ENCODE measurements at places on chromosomes 7 and 10.
A peak's percentile ranks its signal among the peaks of the same experiment; 100 is the strongest.

GRCh38 chr10:101221963-101222531 is 7.2 kb downstream of the LBX1 start:
- DNase-seq: peak; percentile 1

DNA sequence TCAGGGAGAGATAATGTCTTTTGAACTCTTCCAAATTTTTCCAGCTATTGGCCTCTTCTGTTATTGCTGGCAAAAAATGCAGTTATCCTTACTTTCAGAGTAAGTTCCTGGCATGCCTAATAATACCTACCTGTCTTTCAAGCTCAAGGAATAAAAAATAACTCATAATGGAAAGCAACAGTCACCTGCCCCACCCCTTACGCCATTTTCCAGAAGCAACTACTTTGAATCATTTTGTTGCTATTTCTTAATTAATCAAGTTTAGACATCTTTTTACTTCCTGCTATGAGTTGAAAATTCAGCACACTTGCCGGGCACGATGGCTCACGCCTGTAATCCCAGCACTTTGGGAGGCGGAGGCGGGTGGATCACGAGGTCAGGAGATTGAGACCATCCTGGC is 23.0 kb upstream of the CDK13 start:
- no peak for DNase-seq

DNA sequence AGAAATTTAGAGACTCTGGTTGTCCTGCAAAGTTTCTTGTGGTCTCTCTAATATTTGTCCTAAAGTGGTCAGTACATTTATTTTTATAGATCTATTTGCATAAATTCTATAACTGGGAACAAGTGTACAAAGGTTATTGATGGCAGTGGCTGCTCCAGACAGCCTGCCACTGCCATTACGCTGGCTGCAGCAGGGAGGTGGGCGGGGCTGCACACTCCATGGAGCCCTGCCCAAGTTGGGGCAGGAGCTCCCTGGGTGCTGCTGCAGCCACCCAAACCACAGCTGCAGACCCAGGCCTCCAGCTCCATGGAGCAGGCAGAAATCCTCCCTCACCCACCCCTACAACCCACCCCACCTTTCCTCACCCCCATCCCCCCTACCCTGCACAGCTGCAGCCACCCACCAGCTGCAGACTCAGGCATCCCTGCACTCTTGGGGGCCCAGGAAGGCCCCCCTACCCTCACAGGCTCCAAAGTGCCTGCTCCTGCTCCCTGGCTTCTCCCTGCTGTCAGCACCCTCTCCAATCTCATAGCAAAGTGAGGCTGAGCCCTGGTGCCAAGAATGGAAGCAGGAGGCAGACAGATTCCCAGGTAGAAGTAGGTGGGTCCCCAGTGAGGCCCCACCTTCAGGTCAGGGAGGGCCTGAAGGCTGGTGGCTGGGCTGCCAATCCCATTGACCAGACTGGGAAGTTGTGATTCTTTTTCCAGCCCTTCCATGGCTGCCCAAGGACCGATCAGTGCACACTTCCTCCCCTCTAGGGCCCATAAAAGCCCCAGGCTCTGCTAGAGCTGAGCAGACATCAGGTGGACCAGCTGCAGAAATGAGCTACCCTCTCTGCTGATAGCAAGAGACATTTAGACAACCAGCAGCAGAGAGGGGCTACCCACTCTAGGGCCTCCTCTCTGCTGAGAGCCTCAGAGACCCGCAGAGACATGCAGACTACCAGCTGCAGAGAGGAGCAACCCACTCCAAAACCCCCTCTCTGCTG is 4.8 kb upstream of the CYP3A43 start:
- peak; percentile 62 for DNase-seq

- DNase-seq: no peak
These were observed 61.7 kb upstream of the NXPH1 start for GRCh38 chr7:8371742-8372141.
